ENCODE measurements at places on chromosomes 1 and 21. TPM values are rescaled to one million over a fixed set of nuclear protein-coding genes. Genes with fewer than 3 reads are reported as not detected.

Gene PLA2G2D
- not detected for total RNA-seq

Gene MTFR1L
- total RNA-seq: 23.5 TPM

Gene ANKRD34A
- total RNA-seq: 0.77 TPM

Gene SPRR1A
- total RNA-seq: not detected
